ENCODE measurements at places on chromosomes 16 and 17. TPM values are rescaled to one million over a fixed set of nuclear protein-coding genes. Genes with fewer than 3 reads are reported as not detected.

Gene MT3
- polyA plus RNA-seq, result not detected

- no peak for DNase-seq
Measured at GRCh38 chr16:73054498-73054812, 6.5 kb upstream of the ZFHX3 start.

DNA sequence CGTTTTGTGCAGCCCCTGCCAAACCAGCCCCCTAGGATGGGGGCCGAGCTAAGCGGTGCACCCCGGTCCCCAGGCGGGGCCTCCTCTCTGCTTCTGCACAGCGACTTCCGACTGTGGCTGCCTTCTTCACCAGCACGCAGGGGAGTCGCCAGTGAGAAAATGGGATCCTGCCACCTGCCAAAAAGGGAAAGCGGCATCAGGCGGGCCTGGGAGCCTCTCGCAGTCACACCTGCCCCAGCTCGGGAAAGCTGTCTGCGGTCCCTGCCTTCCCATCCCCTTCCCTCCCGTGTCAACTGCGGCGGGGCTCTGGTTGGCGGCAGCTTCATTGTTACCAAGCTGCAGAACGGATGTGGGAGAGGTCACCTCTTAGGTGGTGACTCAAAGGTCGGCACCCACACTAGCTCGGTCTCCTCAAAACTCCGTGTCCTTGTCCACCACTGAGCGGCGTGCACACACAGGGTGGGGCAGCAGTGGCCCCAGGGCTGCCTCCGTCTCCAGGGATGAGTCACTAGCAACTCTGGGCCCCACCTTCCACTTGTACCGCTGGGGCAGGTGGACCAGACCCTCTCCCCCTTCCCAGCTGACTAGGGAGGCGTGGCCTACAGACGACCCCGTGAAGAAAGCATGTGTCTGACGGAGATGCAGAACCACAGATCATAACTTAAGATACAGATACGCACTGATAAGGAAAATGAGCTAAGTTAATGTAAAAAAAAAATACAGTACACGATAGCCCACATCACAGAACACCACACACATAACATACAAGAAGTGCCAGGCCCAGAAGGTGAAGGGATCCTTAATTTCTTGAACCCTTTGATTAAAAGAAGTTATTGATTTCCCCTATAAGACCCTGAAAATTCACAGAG is 1.5 kb upstream of the PCYT2 start:
- no peak for DNase-seq

Gene CD300H
- not detected for polyA plus RNA-seq

Gene MT1G
- polyA plus RNA-seq, result 89.3 TPM

DNA sequence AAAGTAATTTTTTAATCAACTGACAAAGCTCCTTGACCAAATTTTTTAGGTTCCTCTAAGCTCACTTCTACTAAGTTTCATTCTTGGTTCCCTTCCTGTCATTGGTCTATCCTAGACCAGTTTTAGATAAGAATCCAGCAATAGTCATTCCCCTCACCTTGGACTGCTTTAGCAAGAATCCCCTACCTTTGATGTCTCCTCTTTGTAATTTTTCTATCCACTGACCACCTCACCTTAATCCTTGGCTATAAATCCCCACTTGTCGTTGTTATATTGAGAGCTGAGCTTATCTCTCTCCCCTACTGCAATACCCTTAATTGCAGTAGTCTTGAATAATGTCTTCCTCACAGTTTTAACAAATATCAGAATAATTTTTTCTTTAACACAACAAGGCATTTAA is 107.2 kb downstream of the USP32 start:
- no peak for DNase-seq

Gene KRTAP4-5
- not detected for polyA plus RNA-seq

Gene BRIP1
- polyA plus RNA-seq, result 9.5 TPM
